Caco-2 (cell line): ENCODE measurements at places on chromosomes 13 and 19.

DNA sequence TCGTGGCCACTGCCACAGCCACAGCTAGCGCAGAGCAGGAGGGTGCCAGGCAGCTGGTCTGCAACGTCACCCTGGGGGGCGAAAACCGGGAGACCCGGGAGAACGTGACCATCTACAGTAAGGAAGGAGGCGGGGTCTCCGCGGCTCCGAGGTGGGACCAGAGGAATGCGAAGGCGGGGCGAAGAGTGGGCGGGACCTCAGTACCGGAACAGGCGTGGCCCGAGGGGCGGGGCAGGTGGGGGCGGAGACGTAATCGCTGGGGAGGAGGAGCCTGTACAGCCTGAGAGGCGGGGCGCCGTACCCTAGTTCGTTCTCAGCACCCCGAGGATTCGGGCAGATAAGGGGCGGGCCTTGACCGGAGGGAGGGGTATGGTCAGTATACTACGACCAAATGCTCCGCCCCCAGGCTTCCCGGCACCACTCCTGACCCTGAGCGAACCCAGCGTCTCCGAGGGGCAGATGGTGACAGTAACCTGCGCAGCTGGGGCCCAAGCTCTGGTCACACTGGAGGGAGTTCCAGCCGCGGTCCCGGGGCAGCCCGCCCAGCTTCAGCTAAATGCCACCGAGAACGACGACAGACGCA is 2.5 kb downstream of the ICAM5 start:
- DNase-seq = peak; percentile 92
- H3K4me1 ChIP-seq = peaks cover 18% of the 10 kb centered on the region
- peak overlapping the region; percentile 48 for H3K4me3 ChIP-seq
- no peaks in the 10 kb centered on the region; the same call in 1 of the 2 replicates for H3K36me3 ChIP-seq
- H3K27ac ChIP-seq = no peak overlapping the region
- H3K27me3 ChIP-seq = no peaks in the 10 kb centered on the region

- H3K4me1 ChIP-seq = no peaks in the 10 kb centered on the region
- DNase-seq = no peak
- H3K27ac ChIP-seq = no peak overlapping the region
- H3K27me3 ChIP-seq = no peaks in the 10 kb centered on the region
- H3K36me3 ChIP-seq = no peaks in the 10 kb centered on the region
Observed at GRCh38 chr19:30539315-30539714, 167.1 kb downstream of the ZNF536 start.

GRCh38 chr13:28704282-28704681 is 14.5 kb downstream of the SLC46A3 start:
- H3K4me3 ChIP-seq = no peak overlapping the region
- DNase-seq = no peak
- H3K36me3 ChIP-seq = no peaks in the 10 kb centered on the region
- H3K27ac ChIP-seq = no peak overlapping the region
- no peaks in the 10 kb centered on the region for H3K27me3 ChIP-seq

DNA sequence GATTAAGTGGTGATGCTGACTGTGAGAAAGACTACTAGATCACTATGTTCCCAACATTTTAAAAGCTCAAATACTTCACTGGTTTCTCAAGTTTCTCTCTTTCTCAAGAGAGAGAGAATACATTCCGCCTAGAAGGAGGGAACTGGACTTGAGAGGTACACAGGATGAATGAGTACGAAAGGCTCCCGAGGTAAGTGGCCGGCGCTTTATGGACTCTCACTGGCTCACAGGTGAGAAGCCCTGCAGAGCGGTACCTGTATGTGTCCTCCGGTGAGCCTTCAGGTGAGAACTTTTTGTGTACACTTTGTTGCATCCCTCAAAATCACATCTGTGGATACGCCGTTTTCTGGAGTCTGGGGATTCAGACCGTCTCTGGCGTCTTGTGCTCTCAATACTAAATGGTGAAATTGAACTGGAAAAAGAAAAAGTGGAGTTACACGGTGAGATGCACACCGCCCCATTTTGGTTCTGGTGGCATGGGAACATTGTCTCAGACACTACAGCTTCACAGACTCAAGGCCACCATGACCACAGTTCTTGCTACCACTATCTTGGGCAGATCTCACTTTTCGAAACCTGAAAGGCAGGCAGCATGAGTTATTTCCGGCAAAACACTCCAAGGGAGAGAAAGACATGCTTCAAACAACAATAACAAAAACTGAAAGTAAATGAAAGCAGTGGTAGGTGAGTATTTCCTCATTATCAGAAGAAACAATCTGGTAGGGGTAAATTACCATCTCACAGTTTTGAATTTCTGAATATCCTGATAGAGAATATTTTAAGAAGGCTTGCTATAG is 418.9 kb downstream of the KLF12 start:
- no peak overlapping the region for H3K4me3 ChIP-seq
- H3K27ac ChIP-seq = no peak overlapping the region
- H3K27me3 ChIP-seq = no peaks in the 10 kb centered on the region

DNA sequence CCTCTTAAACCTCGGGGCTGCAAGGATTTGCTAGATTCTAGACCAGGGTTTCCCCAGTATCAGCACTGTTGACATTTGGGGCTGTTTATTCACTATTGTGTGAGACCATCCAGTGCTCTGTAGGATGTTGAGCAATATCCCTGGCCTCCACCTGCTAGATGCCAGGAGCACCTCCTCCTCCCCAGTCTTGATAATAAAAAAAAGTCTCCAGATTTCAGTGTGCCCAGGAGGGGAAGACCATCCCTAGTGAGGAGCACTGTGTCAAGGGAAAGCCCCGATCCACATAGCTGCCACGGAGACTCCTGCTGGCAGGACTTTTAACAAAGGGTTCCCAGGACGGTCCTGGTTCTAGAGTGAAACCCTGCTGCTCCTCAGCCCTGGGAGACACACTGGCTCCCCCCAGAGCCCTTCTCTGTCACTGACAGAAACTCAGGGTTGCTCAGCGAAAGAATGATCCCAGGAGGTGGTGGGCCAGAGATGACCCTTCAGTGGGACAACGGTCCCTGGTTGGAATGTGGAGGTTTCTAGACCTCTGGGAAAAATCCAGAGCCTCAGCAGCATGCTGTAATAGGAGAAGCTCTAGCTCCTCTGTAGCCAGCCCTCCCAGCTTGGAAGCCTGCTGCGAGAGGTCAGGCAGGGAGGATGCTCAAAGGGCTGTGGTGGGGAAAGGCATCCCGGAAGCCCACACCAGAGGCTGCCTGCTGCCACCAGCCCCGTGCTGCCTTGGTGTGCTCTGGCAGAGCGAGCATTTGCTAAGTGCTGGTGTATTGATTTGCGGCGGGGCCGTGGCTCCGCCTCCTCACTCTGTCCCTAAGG is 20.3 kb downstream of the LYL1 start:
- H3K4me3 ChIP-seq = no peak overlapping the region
- H3K36me3 ChIP-seq = no peaks in the 10 kb centered on the region
- DNase-seq = peak; percentile 59
- H3K4me1 ChIP-seq = no peaks in the 10 kb centered on the region
- H3K27me3 ChIP-seq = no peaks in the 10 kb centered on the region; the same call in 1 of the 2 replicates
